Activated CD4-positive, alpha-beta T cell treated with anti-CD3 and anti-CD28 coated beads, Interleukin-2, amount 50 U/mL, for 24 hours (primary cell): ENCODE measurements at places on chromosomes 11 and 22.

DNA sequence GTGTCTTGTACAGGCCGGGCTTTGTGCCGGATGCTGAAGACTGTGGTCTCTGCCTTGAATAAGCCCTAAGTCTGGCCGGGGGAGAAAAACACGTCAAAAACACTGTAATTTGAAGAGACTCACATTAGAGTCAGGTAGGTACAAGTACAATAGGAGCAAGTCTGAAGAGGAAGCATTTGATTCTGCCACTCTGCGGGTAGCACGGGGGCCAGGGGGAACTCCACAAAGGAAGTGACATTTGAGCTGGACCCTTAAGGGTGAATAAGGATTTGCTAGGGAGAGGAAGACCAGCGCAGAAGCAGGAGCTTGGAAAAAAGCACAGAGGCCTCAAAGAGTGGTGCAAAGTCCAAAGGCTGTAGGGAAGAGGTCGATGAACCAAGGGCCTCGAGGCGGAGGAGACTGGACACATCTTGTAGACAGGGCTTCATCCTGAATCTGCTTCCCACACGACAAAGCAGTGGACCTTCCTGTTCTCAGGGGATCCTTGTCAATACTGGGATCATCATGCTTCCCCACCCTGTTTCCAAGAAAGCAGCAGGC lies 38.7 kb downstream of the BUD13 start:
- DNase-seq = no peak

DNA sequence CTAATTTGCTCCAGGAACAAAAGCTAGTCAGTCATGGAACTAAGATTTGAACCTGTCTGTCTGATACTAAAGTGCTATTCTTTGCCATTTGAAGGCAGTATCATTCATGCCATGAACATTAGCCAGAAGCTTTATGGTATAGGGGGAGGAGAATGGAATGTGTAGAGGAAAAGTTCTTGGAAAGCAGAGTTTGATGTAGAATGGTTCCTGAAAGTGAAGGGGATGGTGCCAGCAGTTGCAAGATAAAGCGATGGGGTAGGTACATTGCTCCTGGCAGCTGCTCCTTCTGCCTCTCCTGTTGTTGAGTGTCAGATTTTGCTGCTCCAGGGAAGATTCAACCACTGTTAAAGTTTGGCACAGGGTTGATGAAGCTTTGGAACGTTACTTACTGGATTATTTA lies 53.4 kb downstream of the ARHGAP42 start:
- no peak for DNase-seq

- DNase-seq = no peak
These were observed 19.1 kb downstream of the OR51E1 start for GRCh38 chr11:4662876-4663275.

DNA sequence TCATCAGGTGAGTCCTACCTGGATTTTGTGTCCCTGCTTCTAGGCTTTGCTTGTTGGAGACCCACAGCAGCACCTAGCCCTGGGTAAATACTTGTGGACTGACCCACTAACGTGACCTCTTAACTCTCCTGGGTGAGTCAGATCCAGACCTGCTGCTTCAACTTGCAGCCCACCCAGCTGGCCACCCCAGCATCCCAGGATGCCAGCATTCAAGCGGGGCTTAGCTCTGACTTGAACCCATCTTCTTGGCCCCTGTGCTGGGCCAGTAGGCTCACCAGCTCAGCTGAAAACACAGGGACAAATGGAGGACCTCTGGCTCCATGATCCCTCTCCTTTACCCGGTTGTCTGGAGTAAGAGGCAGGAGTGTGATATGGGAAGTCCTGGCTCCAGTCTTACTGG lies 33.5 kb downstream of the PARVG start:
- no peak for DNase-seq

GRCh38 chr11:57474803-57475115 lies 14.4 kb downstream of the RTN4RL2 start:
- no peak for DNase-seq

GRCh38 chr11:45083544-45084087 lies 62.8 kb upstream of the PRDM11 start:
- no peak for DNase-seq

GRCh38 chr22:38599466-38599865 lies 29.5 kb upstream of the DMC1 start:
- DNase-seq = no peak

DNA sequence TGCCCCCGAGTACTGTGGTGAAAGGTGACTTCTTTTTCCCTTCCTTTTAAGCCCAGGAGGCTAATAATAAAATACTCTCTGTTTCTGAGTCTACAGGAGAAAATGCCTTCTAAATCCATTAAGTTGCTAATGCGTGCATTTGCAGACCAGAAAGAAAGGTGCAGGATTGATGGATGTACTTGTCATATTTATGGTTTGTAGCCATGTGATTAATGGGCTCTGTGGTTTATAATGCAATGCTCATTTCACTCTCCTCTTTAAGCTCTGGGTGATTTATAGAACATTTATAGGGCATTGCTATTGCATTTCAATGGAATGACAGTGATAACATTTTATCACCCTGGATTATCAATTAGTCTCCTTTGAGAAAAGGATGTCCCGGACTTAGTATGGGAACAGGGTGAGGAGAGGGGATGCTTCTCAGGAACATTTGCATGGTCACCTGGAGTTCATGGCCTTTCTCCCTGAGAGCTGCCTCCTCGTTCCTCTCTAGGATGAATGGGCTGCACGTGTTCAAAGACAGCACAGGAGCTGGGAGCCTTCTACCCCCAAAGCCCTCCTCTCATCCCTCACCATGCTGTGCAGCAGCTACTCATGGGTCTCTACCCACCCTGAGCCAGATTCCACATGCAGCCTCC lies 82.8 kb upstream of the HMGXB4 start:
- DNase-seq = no peak

GRCh38 chr11:112769170-112769569 lies 192.1 kb upstream of the NCAM1 start:
- no peak for DNase-seq

DNA sequence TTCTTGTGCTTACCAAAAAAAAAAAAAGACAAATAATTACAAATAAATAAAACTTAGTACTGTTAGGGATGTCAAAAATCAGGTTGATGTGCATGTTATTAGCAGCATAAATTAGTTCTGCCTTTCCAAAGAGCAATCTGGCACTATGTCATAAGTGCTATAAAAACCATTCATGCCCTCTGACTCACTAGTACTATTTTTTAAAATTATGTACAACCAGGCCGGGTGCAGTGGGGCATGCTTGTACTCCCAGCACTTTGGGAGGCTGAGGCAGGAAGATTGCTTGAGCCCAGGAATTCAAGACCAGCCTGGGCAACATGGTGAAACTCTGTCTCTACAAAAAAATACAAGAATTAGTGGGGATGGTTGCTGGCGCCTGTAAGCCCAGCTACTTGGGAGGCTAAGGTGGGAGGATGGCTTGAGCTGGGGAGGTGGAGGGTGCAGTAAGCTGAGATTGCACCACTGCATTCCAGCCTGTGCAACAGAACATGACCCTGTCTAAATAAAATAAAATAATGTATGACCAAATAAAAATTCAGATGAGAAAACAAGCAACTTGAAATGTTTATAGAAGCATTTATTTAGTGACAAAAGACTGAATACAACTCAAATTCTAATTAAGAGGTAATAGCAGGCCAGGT lies 25.3 kb downstream of the UEVLD start:
- no peak for DNase-seq
